ENCODE measurements at places on chromosomes 1 and 21. TPM values are rescaled to one million over a fixed set of nuclear protein-coding genes. Genes with fewer than 3 reads are reported as not detected.

DNA sequence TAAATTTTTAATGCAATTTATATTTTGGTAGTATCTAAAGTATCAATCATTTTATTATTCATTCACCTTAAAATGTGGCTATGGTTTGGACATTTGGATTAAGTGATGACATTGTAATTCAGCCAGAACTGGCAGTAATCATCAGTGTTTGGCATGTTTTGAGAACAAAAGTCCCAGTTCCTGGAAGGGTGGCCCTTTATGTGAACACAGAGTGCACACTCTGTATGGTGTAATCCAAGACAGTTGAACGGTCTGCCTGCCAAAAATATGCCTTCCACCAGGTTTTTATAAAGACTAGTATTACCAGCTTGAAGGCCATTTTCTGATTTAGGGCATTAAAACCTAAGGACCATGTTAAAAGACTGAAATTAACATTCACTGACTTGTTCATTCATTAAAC is 448.7 kb downstream of the LTN1 start:
- H3K4me3 ChIP-seq = no peak overlapping the region
- H3K36me3 ChIP-seq = no peaks in the 10 kb centered on the region
- H3K4me1 ChIP-seq = no peaks in the 10 kb centered on the region
- no peaks in the 10 kb centered on the region for H3K27me3 ChIP-seq

DNA sequence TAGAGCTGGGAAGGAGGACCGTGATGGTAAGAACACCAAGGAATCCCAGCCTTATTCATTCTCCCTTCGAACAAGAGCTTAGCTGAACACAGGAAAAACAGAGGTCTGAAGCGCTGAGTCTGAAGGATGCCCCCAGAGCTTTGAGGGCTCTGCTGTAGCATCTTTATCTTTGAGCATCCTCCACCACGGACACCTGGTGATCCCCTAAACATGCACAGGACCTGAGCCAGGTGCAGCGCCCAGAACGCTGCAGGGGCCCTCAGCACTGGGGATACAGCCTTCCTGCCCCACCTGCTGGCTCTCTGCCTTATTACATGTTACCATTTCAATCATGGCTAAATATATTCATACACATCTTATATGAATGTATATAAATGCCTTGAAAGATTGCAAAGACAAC is 7.7 kb upstream of the GPATCH4 start:
- peaks cover 8% of the 10 kb centered on the region for H3K4me1 ChIP-seq
- H3K27ac ChIP-seq = no peak overlapping the region
- H3K4me3 ChIP-seq = no peak overlapping the region
- no peaks in the 10 kb centered on the region for H3K36me3 ChIP-seq

GRCh38 chr1:241964550-241965282 is 7.1 kb downstream of the BECN2 start:
- H3K27ac ChIP-seq = no peak overlapping the region
- H3K4me1 ChIP-seq = no peaks in the 10 kb centered on the region
- no peaks in the 10 kb centered on the region for H3K27me3 ChIP-seq
- H3K36me3 ChIP-seq = no peaks in the 10 kb centered on the region
- no peak for DNase-seq

DNA sequence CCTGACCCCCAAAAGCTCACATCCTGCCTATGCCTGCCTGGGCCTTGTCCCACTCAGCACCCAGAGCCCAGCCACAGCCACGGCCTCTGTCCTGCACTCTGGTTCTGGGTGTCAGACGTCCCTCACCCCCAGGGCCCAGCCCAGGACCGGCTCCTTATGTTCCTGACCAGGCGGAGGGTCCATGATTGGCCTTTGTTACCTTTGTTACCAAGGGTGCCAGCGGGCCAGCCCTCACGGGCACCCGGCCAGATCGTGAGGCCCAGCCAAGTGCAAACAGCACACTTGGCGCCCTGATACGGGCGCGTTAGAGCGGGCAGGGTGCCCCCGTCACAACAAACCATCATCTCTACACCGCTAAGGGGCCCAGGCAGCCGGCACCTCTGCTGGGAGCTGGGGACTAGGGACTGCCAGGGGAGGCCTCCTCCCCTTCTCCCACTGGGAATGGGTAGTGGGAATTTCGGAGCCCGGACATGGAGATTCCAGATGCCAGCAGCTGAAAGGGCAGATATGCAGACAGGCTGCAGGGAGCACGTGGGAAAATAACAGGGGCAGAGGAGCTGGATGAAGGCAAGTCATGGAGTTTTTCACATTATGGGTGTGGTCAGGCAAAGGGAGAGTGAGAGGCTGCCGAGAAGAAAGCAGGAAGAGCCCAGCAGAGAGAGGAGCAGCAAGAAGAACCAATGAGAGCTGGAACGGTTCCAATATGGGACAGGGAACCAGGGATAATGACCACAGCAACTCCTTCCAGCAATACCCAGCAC is 22.1 kb downstream of the HSPG2 start:
- no peak overlapping the region for H3K27ac ChIP-seq
- no peaks in the 10 kb centered on the region for H3K27me3 ChIP-seq
- DNase-seq = no peak
- no peaks in the 10 kb centered on the region for H3K36me3 ChIP-seq
- no peak overlapping the region for H3K4me3 ChIP-seq
- H3K4me1 ChIP-seq = peaks cover 13% of the 10 kb centered on the region

- peak overlapping the region; percentile 83 for H3K27ac ChIP-seq
- no peak for DNase-seq
- H3K27me3 ChIP-seq = no peaks in the 10 kb centered on the region
- H3K4me1 ChIP-seq = peaks cover 36% of the 10 kb centered on the region
- H3K4me3 ChIP-seq = peak overlapping the region; percentile 85
- peaks cover 33% of the 10 kb centered on the region for H3K36me3 ChIP-seq
Observed at GRCh38 chr1:1273209-1273511, 494 bp downstream of the UBE2J2 start.

DNA sequence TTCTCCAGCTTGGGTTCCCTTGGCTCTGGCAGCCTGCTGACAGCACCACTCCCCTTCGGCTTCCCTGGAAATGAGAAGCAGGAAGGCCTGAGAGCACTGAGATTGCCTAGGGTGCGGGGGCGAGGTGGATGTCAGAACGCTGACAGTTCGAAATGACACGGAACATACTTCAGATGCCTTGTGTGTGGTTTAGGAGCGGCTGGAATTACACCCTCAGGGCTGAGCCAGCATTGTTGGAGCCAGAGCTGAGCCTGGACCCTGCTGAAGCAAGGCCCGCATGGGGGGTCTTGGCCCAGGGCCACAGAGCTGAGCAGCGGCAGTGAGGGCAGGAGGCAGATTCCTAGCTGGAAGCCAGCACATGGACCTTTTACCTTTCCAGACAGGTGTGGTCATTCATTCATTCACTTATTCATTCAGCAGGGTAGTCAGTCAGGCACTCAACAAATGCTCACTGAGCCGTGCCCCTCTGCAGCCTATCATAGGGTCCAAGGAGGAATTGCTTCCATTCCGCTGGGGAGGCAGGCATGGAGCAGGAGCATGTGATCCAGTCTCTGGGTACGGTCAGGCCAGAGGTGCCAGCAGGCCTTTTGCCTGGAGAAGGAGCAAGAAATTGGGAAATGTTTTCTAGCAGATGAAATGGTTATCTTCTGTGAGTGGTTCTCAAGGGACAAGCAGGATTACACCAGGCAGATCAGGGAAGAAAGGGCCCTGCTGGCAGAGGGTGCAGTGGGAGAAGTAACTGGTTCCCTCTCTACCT is 6.6 kb upstream of the FOXE3 start:
- no peaks in the 10 kb centered on the region for H3K4me1 ChIP-seq
- H3K27ac ChIP-seq = no peak overlapping the region
- no peak for DNase-seq
- no peaks in the 10 kb centered on the region for H3K36me3 ChIP-seq
- H3K4me3 ChIP-seq = no peak overlapping the region
- H3K27me3 ChIP-seq = peaks cover 12% of the 10 kb centered on the region

DNA sequence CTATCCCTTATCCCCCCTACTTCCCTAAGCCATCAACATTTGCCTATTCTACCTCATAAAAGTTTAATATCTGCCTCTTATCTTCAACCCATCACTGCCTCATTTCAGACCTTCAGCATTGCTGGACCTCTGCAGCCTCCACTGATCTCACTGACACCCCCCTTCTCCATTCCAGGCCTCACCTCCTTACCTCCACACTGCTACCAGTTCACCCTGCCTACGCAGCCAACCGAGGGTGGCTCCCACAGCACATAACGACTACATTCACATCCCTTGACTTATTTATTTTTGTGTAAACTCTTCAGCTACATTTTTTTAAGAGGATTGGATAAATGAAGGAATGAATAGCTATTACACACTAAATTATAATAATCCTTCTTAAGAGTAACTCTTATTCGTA is 14.2 kb downstream of the CLCC1 start:
- no peak for DNase-seq
- H3K27me3 ChIP-seq = no peaks in the 10 kb centered on the region
- H3K4me3 ChIP-seq = no peak overlapping the region
- peaks cover 7% of the 10 kb centered on the region for H3K4me1 ChIP-seq
- H3K27ac ChIP-seq = no peak overlapping the region

DNA sequence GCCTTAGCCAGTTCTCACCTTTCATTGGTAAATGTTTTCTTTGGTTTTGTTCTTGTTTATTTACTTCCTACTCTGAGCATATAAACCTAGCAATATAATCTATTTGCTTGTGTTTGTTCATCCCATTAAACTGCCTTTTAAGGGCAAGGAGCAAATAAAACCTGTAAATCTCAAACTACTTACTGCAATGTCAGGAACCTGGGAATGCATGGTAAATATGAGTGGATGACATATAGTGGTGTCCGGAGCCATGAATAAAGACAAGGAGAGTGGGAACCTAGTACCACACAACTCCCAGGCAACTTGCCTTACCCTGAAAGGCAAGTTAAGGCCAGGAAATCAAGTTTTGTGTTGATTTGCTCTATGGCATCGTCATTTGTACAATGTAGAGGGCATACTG is 1133.7 kb upstream of the NCAM2 start:
- no peaks in the 10 kb centered on the region for H3K27me3 ChIP-seq
- DNase-seq = no peak
- H3K4me3 ChIP-seq = no peak overlapping the region

- no peaks in the 10 kb centered on the region for H3K4me1 ChIP-seq
- DNase-seq = no peak
- H3K27ac ChIP-seq = no peak overlapping the region
- H3K27me3 ChIP-seq = peaks cover 19% of the 10 kb centered on the region
Observed at GRCh38 chr1:68107771-68108170, 57.3 kb upstream of the DIRAS3 start.

- peak; percentile 68 for DNase-seq
- H3K4me3 ChIP-seq = no peak overlapping the region
- no peaks in the 10 kb centered on the region for H3K36me3 ChIP-seq
- no peaks in the 10 kb centered on the region for H3K27me3 ChIP-seq
- H3K27ac ChIP-seq = no peak overlapping the region
Observed at GRCh38 chr1:118151312-118151937, 33.6 kb downstream of the SPAG17 start.

DNA sequence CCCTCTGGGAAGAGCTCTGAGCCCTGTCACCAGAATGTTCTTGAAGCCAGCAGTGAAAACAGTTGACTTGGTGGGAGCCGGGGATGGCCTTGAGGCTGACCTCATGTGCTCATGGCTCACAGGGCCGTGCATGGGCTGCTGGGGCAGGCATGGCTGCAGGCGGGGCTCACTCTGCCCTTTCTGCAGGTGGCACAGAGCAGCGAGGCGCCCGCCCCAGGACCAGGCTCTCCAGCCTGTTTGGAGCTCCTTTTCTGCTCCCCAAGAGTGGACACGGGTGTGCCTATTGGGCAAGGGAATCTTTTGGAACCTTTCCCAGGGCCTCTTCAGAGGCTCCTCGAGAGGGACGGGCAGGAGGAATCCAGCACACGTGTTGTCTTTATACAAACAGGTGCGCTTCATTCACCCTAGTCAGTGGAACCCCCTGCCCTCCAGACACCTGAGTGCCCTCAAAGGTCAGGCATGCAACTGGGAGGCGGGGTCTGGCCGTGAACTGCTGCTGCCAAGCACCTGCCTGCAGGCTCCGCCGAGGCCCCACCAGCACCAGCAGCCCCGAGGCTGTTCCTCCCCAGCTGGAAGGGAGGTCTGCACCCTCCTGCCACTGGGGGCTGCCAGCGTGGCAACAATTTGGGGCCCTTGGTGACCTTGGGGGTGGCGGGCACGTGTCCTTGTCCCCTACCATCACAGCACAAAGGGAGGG is 2.6 kb upstream of the TTC34 start:
- H3K27ac ChIP-seq = no peak overlapping the region
- H3K4me3 ChIP-seq = no peak overlapping the region
- no peaks in the 10 kb centered on the region for H3K4me1 ChIP-seq
- peak; percentile 3 for DNase-seq
- H3K36me3 ChIP-seq = no peaks in the 10 kb centered on the region

- H3K4me1 ChIP-seq = no peaks in the 10 kb centered on the region
- no peak for DNase-seq
- no peak overlapping the region for H3K4me3 ChIP-seq
- H3K27me3 ChIP-seq = peaks cover 41% of the 10 kb centered on the region
- H3K36me3 ChIP-seq = no peaks in the 10 kb centered on the region
Observed at GRCh38 chr1:37042506-37042905, 8.2 kb upstream of the GRIK3 start.

GRCh38 chr1:67759692-67760029 is 73.6 kb downstream of the GNG12 start:
- no peak overlapping the region for H3K27ac ChIP-seq
- H3K27me3 ChIP-seq = peaks cover 13% of the 10 kb centered on the region
- no peaks in the 10 kb centered on the region for H3K4me1 ChIP-seq
- no peak for DNase-seq

- no peaks in the 10 kb centered on the region for H3K36me3 ChIP-seq
- DNase-seq = no peak
- H3K4me3 ChIP-seq = no peak overlapping the region
Observed at GRCh38 chr1:178025613-178026356, 55.9 kb upstream of the SEC16B start.

DNA sequence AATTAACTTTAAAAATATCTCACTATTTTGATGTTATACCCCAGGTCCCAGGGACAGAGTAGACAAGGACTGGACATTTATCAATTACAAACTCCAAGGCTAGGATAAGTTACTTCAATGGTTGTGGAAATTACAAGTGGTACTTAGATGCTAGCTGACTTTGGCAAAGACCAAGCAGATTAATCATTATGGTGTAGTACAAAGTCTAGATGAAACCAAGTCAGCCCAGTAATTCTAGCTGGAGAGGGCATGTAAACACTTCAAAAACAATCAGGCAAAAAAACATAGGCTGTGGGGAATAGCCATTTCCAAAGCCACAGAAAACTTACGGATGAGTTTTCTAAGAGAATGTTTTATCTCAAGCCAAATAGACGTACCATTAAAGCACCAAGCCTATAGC is 124.5 kb downstream of the TSEN15 start:
- H3K27me3 ChIP-seq = no peaks in the 10 kb centered on the region

- peak overlapping the region; percentile 99 for H3K27ac ChIP-seq
- H3K4me3 ChIP-seq = peak overlapping the region; percentile 84
- DNase-seq = no peak
- H3K4me1 ChIP-seq = peaks cover 32% of the 10 kb centered on the region
Observed at GRCh38 chr21:37266515-37267221, 466 bp downstream of the VPS26C start.

Gene CFAP141
- not detected for total RNA-seq

Gene FCRL5
- not detected for total RNA-seq

Gene CAPZB
- total RNA-seq = 320 TPM

Gene ADSS2
- 43.6 TPM for total RNA-seq

Gene ZFP69
- 5.4 TPM for total RNA-seq

Gene MIXL1
- total RNA-seq = not detected
